ENCODE measurements at places on chromosomes 12 and 14.

DNA sequence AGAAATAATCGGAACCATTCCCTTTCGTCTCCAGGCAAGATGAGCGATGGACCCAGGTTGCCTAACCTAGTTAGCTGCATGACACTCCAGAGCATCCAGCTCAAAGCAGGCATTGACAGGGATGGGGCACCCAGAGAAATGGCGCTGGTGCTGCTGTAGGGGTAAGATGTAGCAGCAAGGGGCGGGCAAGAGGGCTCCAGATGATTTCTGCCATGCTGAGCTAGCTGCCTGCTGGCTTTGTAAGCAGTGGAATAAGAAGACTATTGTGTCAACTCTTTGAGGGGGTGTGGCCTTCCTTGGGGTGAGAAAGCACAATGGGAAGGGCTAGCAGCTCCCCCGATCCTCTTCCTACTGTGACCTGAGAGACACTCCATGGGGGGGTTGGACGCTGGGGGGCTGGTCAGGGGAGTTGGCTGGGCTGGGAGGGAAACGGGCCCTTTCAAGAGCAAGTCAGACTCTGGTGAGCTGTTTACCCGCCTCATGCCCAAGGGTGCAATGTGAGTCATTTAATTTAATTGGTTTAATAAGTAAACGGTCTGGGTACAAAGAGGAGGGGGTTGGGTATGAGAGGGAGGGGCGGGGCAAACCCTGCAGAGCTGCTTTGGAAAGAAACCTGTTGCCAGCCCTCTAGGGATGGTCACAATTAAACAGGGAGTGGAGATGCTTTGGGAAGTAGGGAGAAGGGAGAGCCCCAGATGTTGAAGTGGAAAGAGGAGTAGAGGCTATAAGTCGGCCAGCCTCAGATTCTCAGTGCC is 50.5 kb downstream of the B4GALNT3 start:
- no peak for DNase-seq

DNA sequence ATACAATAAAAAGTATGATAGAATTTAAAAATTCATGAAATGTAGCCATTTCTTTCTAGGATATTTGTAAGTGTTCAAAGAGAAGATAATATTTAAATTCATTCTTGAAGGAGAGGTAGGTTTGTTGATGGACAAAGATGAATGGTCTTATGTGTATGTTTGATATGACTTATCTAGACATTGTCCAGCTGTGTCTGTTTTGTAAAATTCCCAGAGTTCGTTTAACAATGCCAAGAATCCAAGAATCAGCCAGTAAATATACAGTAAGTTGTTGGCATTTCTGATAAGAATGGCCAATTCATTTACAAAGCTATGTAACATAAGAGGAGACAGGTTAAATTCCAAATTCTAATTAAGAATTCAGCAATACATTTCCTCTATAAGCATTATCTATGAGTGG is 150.9 kb downstream of the ADAMTS20 start:
- DNase-seq = no peak

GRCh38 chr12:92444763-92445162 is 258.0 kb upstream of the PLEKHG7 start:
- DNase-seq = no peak

GRCh38 chr12:125269276-125269675 is 204.0 kb downstream of the AACS start:
- DNase-seq = no peak

- peak; percentile 25 for DNase-seq
Measured at GRCh38 chr12:31588976-31589375, 2.0 kb downstream of the DENND5B start.

DNA sequence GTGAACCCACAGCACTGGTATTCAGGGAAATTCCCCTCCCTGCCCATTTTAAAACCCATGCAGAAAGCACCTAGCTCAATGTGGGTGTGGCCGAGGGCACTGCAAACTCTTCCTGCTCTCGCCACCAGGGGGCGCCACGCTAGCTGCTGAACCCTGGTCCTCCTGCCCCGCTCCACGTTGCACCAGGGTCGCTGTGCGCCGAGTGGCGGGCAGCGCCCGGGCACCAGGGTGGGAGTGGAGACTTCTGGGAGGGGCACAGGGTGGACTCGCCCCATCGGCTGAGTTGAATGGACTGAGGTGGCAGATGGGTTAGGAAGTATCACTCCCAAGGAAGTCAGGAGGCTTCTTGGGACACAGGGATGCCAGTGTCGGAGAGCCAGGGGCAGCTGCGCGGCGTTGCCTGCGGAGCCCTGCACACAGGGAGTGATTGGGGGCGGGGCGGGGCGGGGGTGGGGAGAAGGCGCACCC is 48.1 kb upstream of the BCL11B start:
- peak; percentile 18 for DNase-seq

GRCh38 chr14:94037954-94038353 is 11.8 kb downstream of the OTUB2 start:
- DNase-seq = no peak

- DNase-seq = no peak
Measured at GRCh38 chr14:39055786-39056474, 47.1 kb downstream of the SEC23A start.

DNA sequence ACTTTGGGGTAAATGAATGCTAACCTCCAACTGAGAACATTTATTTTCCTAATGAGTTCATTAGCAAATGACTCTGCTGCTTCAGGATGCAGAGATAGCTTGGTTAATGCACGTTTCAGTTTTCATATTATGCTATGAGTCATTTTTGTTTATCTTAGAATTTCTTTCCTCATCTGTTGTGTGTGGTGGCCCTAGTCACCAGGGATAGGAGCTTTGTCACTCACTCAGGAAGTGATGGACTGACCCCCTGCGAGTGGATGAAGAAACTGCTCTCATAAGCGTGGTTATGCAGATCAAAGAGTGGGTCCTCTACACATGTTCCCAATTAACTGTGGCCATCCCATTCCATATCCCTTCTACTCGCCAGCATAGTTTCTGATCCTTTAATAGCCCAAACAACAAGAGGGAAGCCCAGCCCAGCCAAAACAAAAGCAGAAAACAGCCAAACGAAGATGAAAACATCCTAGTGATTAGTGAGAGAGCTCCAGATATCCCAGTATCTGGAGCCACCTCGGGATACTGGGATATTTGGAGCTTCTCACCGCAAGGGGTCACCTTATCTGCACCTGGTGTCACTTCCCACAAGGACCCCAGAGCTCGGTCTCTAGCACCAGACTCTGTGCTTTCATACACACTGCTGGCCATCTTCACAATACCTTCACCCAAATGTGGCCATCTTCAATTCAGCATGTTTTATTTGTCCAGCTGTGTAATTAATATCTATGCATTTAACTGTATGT is 8.6 kb downstream of the TC2N start:
- DNase-seq = no peak

DNA sequence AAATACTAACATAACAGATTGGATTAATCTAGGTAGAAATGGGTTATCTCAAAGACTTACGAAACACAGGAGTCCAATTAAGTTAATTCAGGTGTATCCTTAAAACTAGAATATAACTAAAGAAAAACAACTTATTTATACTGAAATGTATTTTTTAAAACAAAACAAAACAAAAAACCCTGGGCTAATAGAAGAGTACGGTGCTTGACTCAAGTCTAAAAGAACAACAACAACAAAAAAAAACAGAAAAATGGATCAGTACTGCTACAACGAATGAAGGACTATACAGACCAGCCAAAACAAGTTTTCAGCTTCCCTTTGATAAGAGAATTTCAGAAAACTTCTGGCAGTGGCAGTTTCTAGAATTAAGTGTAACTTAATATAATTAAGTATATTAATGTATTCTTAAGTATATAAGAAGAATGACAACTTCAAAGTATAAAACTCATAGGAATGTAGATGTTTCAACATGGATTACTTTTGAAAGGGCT is 120.1 kb upstream of the EGLN3 start:
- no peak for DNase-seq

- peak; percentile 94 for DNase-seq
Measured at GRCh38 chr12:120237360-120238171, 28.0 kb downstream of the PXN start.

GRCh38 chr12:124884587-124885438 is 21.1 kb upstream of the SCARB1 start:
- DNase-seq = no peak

DNA sequence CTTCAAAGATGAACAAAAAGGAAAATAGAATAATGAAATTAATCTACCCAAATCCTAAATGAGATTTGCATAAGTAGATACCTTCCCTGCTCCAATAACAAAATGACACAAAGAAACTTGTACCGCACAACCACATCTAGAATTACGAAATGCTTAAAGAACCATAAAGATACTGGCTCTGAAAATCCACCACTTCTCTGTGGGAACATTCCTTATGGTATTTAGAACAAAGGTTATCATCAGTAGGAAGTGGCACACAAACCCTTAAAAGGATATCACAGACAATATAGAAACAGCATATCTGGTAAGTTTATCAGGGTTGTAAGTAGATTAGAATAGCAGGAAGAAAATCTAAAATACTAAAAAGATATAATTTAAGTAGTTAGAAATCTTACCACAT is 11.6 kb downstream of the IAPP start:
- DNase-seq = no peak

DNA sequence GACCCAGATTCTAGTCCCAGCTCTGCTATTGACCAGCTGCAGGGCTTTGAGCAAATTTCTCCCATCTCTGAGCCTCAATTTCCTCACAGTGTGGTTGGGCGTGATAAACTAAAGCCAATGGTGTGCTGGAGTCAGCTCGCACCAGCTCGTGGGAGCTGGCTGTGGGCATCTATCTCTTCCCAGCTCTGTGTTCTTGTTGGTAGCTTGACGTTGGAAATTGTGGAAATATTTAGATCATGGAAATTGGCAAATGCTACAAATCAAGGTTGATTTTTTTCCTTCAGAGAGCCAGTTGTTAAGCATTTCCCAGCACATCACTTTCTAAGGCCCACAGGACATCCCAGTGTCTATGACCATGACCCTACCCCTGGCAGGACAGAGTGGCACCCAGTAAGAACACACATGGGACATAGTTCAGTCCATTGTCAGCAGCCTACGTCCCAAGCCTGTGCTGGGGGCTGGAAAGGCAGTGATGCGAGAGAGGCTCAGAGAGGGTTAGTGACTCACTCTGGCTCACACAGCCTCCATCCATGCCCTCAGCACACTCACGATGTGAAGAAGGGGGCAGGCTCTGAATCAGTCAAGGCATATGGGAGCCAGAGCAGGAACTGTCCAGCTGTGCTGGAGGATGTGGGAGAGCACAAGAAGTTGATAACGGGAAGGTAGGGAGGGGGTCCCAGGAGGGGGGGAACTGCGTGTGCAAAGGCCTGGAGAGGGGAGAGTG is 77.6 kb downstream of the LGMN start:
- DNase-seq = no peak

DNA sequence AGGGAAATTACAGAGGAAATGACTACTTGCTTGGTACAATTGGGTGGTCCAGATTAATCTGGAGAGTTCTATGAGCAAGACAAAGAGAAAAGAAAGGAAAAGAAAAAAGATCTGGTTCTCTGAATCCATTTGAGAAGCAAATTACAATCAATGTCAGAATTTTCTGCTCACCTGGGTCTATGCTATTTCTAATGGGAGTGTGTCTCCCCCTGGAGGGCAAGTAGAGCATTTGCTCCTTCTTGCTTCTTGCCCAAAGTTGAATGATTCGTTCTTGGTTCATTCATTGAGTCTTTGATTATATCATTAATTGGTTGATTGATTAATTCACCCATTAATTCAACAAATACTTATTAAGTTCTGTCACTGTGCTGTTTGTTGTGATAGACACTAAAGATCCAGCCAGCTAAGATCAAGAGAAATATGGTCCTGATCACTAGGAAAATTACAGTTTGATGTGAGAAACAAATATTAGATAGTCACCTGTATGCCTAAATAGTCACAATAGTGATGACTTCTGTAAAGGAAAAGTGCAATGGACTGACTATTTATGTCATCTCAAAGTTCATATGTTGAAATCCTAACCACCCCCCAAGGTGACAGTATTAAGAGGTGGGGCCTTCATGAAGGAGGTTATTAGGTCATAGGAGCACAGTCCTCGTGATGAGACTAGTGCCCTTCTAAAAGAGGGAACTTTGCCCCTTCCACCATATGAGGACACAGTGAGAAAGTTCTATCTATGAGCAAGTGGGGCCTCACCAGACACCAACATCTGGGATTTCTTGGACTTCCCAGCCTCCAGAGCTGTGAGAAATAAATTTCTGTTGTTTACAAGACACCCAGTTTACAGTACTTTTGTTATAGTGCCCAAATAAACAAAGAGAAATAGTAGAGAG is 8.0 kb upstream of the ASB8 start:
- DNase-seq = peak; percentile 81

- no peak for DNase-seq
Measured at GRCh38 chr12:11242656-11243055, 26.9 kb downstream of the PRB3 start.

DNA sequence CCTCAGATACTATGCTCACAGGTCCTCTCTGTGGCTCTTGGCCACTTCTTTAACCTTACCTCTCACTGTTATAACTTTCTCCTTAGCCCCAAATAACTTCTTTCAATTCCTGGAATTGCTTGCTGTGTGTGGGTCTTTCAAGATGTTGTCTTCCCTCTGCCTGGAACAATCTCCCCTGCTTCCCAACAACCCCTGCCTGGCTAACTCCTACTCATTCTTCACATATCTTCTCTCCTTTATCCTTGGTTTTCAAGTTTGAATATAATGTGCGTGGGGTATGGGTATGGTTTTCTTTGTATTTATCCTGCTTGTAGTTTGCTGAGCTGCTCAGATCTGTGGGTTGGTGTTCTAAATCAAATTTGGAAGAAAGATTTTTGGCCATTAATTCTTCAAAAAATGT is 2.7 kb upstream of the WASHC3 start:
- no peak for DNase-seq

GRCh38 chr12:49187184-49187583 is 1.7 kb downstream of the TUBA1A start:
- peak; percentile 96 for DNase-seq
